ENCODE measurements at places on chromosomes 2 and 18. TPM values are rescaled to one million over a fixed set of nuclear protein-coding genes. Genes with fewer than 3 reads are reported as not detected.

The AQP12A gene
- not detected for total RNA-seq

The UGT1A10 gene
- total RNA-seq, result not detected

The AMMECR1L gene
- total RNA-seq, result 12.0 TPM

The NEU2 gene
- not detected for total RNA-seq

The SCYGR4 gene
- not detected for total RNA-seq

The PFN4 gene
- not detected for total RNA-seq

The FAM228A gene
- 0.54 TPM for total RNA-seq

The RNF181 gene
- total RNA-seq, result 67.4 TPM

The GALNT3 gene
- total RNA-seq, result 2.5 TPM

The TMEM214 gene
- total RNA-seq, result 114 TPM

The ORMDL1 gene
- total RNA-seq, result 208 TPM

The SLC9A2 gene
- total RNA-seq, result not detected

The REG3G gene
- total RNA-seq, result not detected

The ABCB11 gene
- total RNA-seq, result not detected

The IL36B gene
- not detected for total RNA-seq

The UGT1A6 gene
- not detected for total RNA-seq

The MEP1B gene
- 0.35 TPM for total RNA-seq

The MAB21L4 gene
- not detected for total RNA-seq

The PRSS56 gene
- not detected for total RNA-seq

The DES gene
- not detected for total RNA-seq

The CIB4 gene
- total RNA-seq, result not detected

The NTSR2 gene
- total RNA-seq, result not detected

The CD8B2 gene
- total RNA-seq, result not detected

The LYPD1 gene
- total RNA-seq, result not detected

The ZNF385B gene
- total RNA-seq, result not detected

The ACVR1C gene
- 9.4 TPM for total RNA-seq

The SH3BP4 gene
- 0.46 TPM for total RNA-seq

The SERPINB5 gene
- not detected for total RNA-seq

The GLI2 gene
- total RNA-seq, result 1.1 TPM

The SNORC gene
- total RNA-seq, result 3.6 TPM

The NCKAP5 gene
- total RNA-seq, result not detected

The TIMM21 gene
- total RNA-seq, result 17.5 TPM

The NPPC gene
- not detected for total RNA-seq

The HRH4 gene
- total RNA-seq, result 0.74 TPM

The STRN gene
- total RNA-seq, result 33.1 TPM

The TEKT4 gene
- not detected for total RNA-seq

The PRKCE gene
- 37.9 TPM for total RNA-seq

The STEAP3 gene
- total RNA-seq, result 0.27 TPM

The CD8B gene
- 2.0 TPM for total RNA-seq

The CSRNP3 gene
- total RNA-seq, result not detected

The MROH2A gene
- not detected for total RNA-seq

The MYO1B gene
- 0.49 TPM for total RNA-seq

The UGT1A8 gene
- not detected for total RNA-seq

The RIOK3 gene
- total RNA-seq, result 101 TPM

The TNFAIP6 gene
- 0.34 TPM for total RNA-seq

The PSMA8 gene
- total RNA-seq, result 0.19 TPM

The CRYBA2 gene
- not detected for total RNA-seq

The KHK gene
- total RNA-seq, result 8.0 TPM

The LIPG gene
- total RNA-seq, result not detected

The MAP2 gene
- 0.38 TPM for total RNA-seq

The SDC1 gene
- total RNA-seq, result not detected

All from naive thymus-derived CD4-positive, alpha-beta T cell (primary cell).